ENCODE measurements at places on chromosomes 3 and 15. TPM values are rescaled to one million over a fixed set of nuclear protein-coding genes. Genes with fewer than 3 reads are reported as not detected.

CLRN1 gene
- not detected for total RNA-seq

PLSCR5 gene
- total RNA-seq, result not detected

PDZRN3 gene
- 21.9 TPM for total RNA-seq

ANKUB1 gene
- not detected for total RNA-seq

KIAA1143 gene
- total RNA-seq, result 23.0 TPM

SNTN gene
- not detected for total RNA-seq

CNTN4 gene
- total RNA-seq, result 23.0 TPM

CHST13 gene
- total RNA-seq, result not detected

GOLGA8J gene
- not detected for total RNA-seq

CCR3 gene
- total RNA-seq, result not detected

RLBP1 gene
- not detected for total RNA-seq

ZBED2 gene
- not detected for total RNA-seq

NDN gene
- total RNA-seq, result 115 TPM

TMPRSS7 gene
- not detected for total RNA-seq

KCNH8 gene
- 30.9 TPM for total RNA-seq

ATP13A4 gene
- total RNA-seq, result 0.93 TPM

ZNF80 gene
- not detected for total RNA-seq

MORC1 gene
- total RNA-seq, result not detected

MYRIP gene
- 1.8 TPM for total RNA-seq

LDHAL6B gene
- total RNA-seq, result not detected

RPP25 gene
- total RNA-seq, result 2.3 TPM

MCTP2 gene
- 0.44 TPM for total RNA-seq

LEO1 gene
- total RNA-seq, result 22.7 TPM

MKRN2OS gene
- not detected for total RNA-seq

ITIH1 gene
- total RNA-seq, result not detected

CASR gene
- total RNA-seq, result not detected

DLEC1 gene
- 0.42 TPM for total RNA-seq

DPPA2 gene
- total RNA-seq, result 0.42 TPM

Measured in glutamatergic neuron (in vitro differentiated cells).